Stimulated activated CD4-positive, alpha-beta T cell treated with anti-CD3 and anti-CD28 coated beads, Interleukin-12 subunit alpha, Interleukin-12 subunit beta, amount 100 ng/mL, for 4 hours (primary cell): ENCODE measurements at places on chromosomes 5 and 9.
A peak's percentile ranks its signal among the peaks of the same experiment; 100 is the strongest.

- DNase-seq, result no peak
Observed at GRCh38 chr5:167205881-167206280, 1085.6 kb upstream of the WWC1 start.

DNA sequence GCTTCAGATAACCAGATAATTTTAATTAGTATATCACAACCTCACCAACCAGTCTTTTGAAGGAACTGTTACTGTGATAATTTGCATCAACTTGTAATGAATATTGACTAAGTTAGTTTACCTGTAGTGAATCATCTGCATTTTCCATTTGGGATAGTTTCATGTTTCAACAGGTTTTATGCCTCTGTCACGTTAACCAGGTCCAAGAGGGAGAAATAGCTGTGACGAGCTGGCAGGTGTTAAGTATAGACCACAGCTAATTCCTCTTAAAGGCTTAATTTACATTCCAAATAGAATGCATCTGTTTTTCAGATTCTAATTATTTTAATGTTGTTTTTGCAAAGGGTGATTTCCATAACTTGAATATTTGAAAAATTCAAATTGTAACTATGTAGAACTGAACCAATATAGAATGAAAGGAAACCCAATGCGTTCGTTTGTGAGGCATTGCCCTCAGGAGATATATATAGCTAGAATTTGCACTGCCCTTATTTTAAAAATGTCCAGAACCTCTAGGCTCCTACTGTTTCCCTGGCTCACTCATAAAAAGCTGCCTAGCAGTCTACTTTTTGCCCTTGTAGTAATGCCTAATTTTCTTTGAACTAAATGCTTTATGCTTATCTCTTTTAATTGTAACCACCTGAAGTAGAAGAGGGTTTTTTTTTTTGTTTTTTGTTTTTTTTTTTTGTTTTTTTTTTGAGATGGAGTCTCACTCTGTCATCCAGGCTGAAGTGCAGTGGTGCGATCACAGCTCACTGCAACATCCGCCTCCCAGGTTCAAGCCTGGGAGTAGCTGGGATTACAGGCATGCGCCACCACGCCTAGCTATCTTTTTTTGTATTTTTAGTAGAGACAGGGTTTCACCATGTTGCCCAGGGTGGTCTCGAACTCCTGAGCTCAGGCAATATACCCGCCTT is 270.5 kb downstream of the SMARCA2 start:
- no peak for DNase-seq

GRCh38 chr9:85212209-85212608 is 529.5 kb downstream of the AGTPBP1 start:
- no peak for DNase-seq

DNA sequence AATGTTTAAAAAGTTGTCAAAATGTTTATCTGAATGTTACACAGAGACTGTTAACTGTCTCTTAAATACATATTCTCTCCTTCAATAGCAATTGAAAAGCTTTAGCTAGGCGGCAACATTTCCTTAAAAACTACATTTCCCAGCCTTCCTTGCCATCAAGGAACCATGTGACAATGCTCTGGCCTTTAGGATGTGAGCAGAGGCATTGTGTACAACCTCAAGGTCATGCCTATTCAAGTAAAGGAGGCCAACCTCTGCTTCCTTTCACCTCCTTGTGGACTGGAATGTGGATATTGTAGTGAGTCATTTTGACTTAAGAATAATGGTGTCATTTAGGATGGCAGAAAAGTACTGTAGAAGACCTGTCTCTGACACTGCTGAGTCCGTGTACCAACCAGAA is 23.7 kb upstream of the MROH2B start:
- no peak for DNase-seq

- no peak for DNase-seq
Observed at GRCh38 chr9:94725293-94725692, 1.2 kb upstream of the AOPEP start.

DNA sequence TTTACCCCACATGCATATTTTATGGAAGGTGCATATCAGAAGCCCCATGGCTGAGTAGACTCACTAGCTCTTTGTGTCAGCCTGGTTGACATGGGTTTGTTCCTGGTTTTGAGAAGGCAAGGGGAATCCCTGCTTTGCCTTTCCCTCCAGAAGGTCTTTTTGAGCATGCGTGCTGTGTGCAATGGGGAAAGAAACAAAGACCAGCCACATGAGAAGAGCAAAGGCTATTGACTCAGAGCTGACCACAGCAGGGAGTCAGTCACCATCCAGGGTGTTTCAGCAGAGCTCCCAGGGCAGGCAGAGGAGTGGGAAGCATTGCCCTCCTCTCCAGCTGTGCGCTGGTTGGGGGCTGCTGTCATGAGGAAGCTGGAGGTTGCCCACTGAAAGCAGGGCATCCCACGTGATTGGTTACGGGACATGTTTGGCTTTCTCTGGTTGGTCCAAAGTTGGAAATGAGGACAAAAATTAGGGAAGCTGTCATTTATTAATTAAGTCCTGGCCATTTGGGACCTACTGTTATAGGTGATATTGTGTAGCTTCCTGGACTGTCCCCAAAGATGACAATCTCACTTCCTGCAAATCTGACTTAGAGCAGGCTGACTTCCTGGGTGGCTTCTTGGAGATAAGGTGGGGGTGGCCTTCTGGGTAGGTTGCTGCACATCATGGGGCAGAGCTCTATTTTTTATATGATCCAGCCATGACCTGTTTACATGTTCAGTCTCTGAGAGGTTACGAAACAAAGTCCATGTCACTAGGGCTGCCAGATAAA is 48.9 kb upstream of the TDRD7 start:
- DNase-seq, result no peak

DNA sequence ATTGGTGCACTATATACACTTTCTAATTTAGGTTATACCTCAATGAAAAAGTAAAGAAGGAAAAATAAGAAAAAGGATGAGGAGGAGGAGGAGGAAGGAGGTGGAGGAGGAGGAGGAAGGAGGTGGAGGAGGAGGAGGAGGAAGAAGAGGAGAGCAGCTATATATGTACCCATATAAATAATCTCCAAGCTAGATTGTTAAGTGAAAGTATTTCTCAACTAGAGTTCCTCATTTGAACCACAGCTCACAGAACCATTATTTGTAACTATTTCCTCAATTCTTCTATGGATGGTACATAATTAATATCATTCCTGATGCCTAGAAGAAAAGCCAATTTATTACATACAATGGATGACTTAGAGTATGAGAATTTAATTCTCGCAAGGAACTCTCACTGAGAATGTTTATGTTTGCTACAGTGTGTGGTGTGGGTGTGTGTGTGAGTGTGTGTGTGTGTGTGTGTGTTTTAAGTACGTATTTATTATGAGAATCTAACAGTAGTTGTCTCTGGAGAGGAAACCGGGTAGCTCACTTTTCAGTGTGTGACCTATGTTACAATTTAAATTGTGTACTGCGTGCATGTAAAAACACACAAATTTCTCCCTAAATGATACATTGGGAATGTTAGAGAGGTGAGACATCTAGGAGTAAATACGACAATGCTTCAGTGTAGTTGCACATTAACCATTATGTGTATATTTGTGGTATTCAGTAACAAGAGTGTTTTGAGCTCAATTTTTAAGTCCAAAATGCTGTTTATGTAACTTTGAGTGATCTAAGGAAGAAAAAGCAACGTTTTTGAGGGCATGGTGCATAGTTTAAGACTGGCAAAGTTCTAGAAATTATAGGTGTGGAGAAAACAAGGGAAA is 20.2 kb upstream of the NREP start:
- no peak for DNase-seq

GRCh38 chr5:165459232-165459631 is 1953.8 kb downstream of the MAT2B start:
- no peak for DNase-seq

DNA sequence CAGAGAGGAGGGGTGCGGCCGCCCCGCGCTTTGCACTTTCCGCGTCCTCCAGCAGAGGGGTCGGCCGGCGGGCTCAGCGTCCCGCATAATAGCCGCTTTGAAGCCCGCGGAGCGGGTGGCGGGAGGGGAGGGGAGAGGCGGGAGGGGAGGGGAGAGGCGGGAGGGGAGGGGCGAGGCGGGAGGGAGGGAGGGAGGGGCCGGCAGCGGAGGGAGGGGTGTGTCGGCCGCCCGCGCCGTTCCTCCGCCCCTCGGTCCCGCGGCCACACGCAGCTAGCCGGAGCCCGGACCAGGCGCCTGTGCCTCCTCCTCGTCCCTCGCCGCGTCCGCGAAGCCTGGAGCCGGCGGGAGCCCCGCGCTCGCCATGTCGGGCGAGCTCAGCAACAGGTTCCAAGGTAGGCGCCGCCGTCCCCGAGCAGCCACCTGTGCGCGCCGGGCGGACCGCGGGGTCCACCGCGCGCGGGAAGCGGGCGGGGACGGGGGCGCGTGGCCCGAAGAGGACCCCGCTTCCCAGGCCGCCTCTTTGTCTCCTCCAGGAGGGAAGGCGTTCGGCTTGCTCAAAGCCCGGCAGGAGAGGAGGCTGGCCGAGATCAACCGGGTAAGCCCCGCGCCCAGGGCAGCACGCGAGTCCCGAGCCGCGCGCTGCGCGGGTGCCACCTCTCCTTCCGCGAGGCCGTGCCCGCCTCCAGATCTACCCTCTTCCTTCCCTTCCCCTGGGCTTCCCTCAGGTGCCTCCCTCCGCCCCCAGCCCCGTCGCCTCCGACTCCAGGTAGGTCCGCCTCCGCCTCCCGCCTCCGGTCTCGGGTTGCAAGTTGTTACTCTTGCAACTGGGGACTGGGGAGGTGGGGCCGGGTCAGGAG is at the start of gene AIF1L:
TSS of gene AIF1L (plus strand) at position 263 of the 857 bp plus-strand sequence. CDS start at position 362, 99 bp downstream.
- peak; percentile 38 for DNase-seq

- DNase-seq, result no peak
Observed at GRCh38 chr9:110933350-110934001, 104.8 kb downstream of the LPAR1 start.

DNA sequence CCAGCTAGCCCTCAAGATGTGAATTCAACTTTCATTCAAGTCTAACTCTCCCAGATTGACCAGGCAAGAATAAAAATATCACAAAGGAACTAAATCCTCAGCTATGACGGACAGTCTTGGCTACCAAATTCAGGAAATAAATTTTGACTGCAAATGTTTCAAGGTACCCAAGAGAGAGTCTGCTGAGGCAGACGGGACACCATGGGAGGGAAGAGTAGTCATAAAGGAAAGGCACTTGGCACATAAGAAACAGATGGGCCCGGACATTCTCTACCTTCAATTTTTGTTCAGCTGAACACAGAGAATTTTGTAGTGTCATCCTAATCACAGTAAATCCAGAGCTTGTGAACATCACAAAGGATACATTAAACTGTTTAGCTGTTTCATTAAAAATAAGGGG is 390.0 kb downstream of the DTWD2 start:
- DNase-seq, result no peak

- DNase-seq, result no peak
Observed at GRCh38 chr5:164593982-164594381, 1088.6 kb downstream of the MAT2B start.

- no peak for DNase-seq
Observed at GRCh38 chr9:23172206-23172605, 653.8 kb downstream of the ELAVL2 start.

- DNase-seq, result no peak
Observed at GRCh38 chr9:118609355-118610044, 759.7 kb downstream of the BRINP1 start.

- DNase-seq, result no peak
Observed at GRCh38 chr9:124284237-124284831, 26.6 kb downstream of the NEK6 start.

GRCh38 chr5:375921-376798 is 54.6 kb downstream of the AHRR start:
- DNase-seq, result no peak

- no peak for DNase-seq
Observed at GRCh38 chr5:88452820-88453219, 184.2 kb upstream of the TMEM161B start.

GRCh38 chr5:164958688-164959087 is 1453.3 kb downstream of the MAT2B start:
- no peak for DNase-seq

- no peak for DNase-seq
Observed at GRCh38 chr9:106653213-106653612, 209.8 kb upstream of the ZNF462 start.

- DNase-seq, result no peak
Observed at GRCh38 chr5:80915716-80916115, 44.4 kb upstream of the RASGRF2 start.

DNA sequence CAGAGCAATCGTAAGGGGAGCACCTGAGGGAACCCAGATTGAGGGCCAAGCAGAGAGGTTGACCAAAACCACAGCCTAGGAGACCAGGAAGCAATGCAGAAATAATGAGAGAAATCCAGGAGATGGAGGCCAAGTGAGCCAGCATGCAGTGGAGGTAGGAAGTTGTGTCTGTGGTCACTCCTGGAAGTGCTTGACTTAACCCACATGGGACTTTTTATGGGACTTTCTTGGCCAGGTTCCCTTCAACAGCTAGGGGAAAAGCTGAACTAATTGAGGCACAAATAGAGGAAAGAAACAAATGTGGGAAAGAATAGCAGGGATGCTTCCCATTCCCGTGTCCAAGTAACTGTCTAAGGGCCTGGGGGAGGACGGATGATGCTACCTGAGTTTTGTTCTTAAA is 293.2 kb upstream of the CLINT1 start:
- DNase-seq, result no peak

DNA sequence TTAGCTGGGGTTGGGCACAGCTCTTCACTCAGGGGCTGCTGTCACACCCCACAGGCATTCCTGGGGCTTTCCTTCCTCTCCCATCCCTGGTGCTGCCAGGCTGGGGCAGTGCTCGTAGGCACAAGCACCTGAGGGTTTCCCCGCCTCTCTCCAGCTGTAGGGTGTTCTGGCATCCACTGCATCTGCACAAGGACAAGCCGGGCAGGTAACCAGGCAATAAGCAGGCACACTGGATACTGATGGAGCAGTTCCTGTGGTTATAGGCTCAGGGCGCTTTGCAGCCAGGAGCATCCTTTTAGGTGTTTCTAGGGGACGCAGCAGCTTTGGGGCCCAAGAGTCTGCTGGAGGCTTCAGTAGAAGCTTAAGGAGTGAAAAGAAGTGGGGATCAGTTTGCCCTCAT is 56.8 kb downstream of the ARHGEF37 start:
- DNase-seq, result no peak

DNA sequence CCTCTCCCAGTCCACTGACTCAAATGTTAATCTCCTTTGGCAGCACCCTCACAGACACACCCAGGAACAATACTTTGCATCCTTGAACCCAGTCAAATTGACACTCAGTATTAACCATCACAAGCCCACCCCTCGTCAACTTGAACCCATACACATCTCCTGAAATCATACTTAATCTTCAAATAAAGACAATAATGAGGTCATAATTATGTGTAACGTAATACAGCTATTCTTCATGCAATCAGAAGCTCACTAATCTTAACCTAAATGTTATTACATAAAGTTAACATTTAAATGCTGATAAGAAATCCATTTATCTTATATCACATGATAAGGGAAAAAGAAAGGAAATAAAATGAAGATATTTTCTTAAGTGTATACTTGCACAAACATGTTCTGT is 65.2 kb downstream of the PPIC start:
- no peak for DNase-seq

- peak; percentile 21 for DNase-seq
Observed at GRCh38 chr5:123671042-123671441, 159.1 kb downstream of the CSNK1G3 start.

- DNase-seq, result no peak
Observed at GRCh38 chr9:20788526-20789451, 104.7 kb downstream of the FOCAD start.
